Activated CD4-positive, alpha-beta T cell treated with anti-CD3 and anti-CD28 coated beads for 36 hours (primary cell): ENCODE measurements at places on chromosomes 7 and 10. TPM values are rescaled to one million over a fixed set of nuclear protein-coding genes. Genes with fewer than 3 reads are reported as not detected.

- no peak for DNase-seq
Observed at GRCh38 chr7:16929146-16929762, 47.5 kb upstream of the AGR3 start.

DNA sequence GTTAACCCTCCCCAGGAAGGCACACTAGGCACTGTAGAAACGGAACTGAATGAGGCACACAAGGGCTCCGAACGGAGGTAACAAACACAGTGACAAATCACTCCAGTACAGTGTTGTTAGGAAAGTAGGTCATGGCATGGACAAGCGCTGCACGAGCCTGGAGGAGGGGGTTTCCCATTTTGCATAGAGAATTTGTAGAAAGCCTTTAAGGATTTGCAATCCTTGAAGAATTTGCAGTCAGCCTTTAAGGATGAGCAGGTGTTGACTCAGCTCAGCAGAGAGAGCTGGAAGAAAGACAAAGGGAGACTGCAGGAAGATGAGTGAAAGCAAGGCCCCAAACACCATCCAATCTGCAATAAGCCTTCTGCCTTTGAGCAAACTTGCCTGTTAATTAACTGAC lies 51.1 kb upstream of the PPP1R3C start:
- DNase-seq, result no peak

DNA sequence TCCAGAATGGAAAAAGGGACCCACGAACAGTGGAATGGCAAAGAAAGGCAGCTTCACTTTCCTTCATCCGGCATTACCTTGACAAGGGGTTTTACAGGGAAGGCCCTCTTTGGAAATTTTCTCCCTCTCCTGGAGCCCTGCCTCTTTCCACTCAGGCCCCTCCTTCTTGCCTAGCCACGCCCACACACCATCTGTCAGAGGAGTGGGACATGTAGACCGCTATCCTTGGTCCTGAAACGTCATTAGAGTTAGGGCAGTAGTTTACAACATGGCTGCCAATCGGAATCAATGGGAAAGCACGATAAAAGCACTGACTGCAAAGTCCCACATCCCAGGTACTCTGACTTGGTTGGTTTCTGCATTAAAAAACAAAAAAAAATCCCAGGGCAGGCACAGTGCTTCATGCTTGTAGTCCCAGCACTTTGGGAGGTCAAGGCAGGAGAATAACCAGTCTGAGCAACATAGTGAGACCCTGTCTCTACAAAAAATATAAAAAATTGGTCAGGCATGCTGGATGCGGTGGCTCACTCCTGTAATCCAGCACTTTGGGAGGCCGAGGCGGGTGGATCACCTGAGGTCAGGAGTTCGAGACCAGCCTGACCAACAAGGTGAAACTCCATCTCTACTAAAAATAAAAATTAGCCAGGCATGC lies 96.4 kb downstream of the MARCHF5 start:
- DNase-seq, result peak; percentile 41

- no peak for DNase-seq
Observed at GRCh38 chr10:133012573-133013359, 70.4 kb upstream of the CFAP46 start.

- no peak for DNase-seq
Observed at GRCh38 chr10:3525832-3526449, 259.1 kb downstream of the KLF6 start.

- DNase-seq, result no peak
Observed at GRCh38 chr10:124249196-124249595, 155.8 kb upstream of the CHST15 start.

DNA sequence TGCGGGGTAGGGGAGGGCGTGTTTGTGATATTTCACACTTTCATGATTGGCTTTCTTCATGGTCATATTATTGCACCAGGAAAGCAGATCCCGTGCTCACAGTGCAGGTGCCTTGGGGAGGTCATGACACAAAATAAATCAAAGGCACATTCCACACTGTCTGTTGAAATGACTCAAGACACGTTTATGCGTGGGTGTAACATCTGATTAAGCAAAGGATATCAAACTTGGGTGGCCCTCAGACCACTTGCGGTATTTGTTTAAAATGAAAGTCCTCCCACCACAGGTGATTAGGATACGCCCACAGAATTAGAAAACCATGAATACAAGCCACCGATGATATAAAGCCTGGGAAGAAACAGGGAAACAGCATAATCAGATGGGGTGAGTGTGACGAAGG lies 51.1 kb downstream of the SVIL start:
- no peak for DNase-seq

- DNase-seq, result no peak
Observed at GRCh38 chr7:70612811-70613210, 519.1 kb upstream of the GALNT17 start.

GRCh38 chr7:52209614-52210013 lies 825.8 kb upstream of the POM121L12 start:
- no peak for DNase-seq

DNA sequence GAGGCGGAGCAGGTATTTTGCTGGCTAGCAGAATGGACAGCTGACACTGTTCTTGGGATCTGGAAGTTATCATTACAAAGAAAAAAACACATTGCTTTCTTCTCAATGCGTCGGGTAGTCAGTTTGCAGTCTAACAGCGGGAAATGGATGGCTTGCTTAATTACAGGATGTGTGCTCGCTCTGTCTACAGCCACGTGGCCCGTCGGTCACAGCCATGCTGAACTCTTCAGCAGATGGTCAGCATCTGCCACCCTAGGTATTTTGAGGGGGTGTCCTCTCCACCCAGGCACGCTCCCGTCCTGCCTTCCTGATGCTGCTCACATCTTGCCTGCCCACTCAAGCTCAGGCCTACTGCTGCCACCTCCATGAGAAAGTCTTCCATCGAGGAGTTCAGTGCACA lies 20.4 kb upstream of the INMT start:
- no peak for DNase-seq

- no peak for DNase-seq
Observed at GRCh38 chr10:101895781-101896180, 52.2 kb upstream of the KCNIP2 start.

GRCh38 chr7:42493436-42494198 lies 256.6 kb upstream of the GLI3 start:
- peak; percentile 49 for DNase-seq

DNA sequence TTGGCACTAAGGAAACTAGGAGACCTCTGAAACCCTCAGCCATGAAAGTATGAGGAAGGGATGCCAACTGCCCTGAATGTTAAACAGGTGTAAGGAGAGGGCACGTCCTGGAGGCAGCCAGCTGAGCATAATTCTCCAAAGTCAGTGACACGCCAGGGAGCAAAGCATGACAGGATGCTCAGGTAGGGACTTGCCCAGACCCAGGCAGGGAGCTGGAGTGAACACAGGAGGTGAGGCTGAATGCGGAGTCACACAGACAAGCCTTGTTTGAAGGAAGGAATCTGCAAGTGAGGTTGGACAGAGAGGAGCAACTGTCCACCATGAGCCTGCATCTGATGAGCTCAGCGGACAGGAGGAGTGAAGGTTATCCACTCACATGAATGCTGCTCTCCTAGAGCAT lies 41.5 kb downstream of the KLRG2 start:
- no peak for DNase-seq

DNA sequence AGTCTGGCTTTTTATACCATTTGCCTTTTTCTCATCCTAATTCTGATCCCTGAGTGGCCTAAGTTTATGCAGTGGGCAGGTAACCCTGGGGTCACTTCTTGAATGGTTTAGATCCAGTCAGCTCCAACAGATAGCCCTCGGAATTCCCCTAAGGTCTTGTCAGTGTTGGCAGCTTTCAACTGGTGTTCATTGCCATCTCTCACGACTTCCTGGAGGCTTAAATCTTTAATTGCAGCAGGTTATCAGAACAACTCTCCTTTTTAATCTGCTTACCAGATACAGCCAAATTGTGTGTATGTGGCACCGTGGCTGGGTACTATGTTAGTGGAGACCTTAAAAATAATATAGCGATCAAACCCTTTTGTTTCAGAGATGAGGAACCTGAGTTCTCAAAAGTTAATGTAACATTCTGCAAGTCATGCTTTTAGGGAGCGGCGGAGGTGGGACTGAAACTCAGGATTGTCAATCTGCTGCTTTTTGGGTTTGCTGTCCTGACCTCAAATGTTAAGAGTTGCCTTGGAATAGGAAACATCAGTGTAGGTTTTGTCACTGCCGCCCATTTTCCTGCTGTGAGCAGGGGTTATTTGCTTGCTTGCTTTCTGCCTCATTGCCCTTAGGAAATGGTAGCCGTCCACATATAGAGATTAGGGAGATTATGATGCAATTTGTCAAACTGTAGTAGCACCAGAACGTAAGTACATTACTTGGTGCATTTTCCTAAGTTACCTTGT lies 818 bp downstream of the DLD start:
- DNase-seq, result peak; percentile 38

- no peak for DNase-seq
Observed at GRCh38 chr7:135536150-135536549, 21.6 kb upstream of the NUP205 start.

DNA sequence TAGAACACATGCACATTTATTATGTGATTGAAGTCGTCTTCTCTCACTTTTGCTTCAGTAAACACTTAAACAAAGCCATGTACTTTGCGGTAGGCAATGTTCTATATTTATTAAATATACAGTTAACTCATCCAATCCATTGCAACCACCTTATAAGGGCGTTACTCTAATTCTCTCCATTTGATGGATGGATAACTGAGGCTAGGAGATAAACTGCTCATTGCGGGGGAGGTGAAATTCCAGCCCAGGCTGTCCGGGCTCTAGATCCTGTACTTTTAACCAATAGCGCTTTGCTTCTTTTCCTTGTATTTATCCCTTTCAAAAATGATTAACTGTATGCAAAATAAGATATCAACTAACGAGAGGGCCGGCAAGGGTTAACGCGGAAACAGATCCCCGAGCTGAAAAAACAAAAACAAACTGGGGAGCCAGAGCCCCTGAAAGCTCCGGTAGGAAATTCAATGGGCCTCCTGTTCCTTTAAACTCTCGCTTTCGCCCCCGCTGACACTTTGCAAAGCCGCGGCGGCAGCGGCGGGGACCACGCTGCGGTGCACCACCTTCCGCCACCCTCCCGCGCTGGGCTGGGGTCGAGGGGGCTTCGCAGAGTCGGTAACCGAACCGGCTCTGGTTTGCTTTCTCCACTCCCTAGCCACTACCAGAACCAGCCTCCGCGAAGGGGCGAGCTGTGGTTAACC lies 1.0 kb upstream of the PLXDC2 start:
- no peak for DNase-seq

- no peak for DNase-seq
Observed at GRCh38 chr7:1413936-1414639, 45.2 kb downstream of the MICALL2 start.

- DNase-seq, result no peak
Observed at GRCh38 chr10:102628451-102628911, 15.8 kb upstream of the TRIM8 start.

GRCh38 chr10:124348801-124349200 lies 69.9 kb downstream of the OAT start:
- DNase-seq, result no peak

DNA sequence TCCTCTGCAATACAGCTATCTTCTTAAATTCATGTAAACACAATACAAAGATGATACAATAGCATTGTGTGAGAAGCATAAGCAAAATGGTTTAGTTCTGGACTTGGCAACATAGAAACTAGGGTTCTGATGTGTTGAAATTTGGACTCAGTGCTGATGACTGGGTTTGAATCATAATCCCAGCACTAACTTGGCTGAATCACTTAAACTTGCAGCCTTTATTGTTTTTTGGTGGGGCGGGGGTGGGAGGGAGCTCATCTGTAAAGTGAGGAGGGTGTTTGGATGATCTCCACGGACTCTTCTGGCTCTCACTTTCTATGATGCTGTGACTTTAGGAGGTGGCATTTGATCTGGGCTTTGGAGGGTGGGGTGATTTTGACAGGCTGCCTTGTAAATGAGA lies 158.2 kb downstream of the WNT2 start:
- DNase-seq, result no peak

DNA sequence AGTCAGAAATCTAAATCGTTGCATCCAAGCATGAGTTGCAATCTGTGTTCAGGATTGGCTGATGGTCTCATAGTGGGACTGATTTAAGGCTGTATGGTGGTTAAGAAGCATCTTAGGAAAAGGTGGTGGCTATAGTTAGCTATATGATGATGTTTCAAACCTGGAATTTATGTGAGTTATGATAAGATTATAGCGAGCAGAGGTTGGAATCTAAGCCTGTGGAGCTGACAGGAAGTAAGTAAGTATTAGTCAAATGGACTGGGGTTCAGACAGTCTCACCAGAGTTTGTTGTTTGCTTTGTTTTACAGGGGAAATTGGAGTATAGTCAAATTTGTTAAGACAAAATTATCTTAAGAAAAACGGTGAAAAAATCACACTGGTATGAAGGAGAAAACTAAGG lies 56.7 kb downstream of the ANKRD7 start:
- no peak for DNase-seq

DNA sequence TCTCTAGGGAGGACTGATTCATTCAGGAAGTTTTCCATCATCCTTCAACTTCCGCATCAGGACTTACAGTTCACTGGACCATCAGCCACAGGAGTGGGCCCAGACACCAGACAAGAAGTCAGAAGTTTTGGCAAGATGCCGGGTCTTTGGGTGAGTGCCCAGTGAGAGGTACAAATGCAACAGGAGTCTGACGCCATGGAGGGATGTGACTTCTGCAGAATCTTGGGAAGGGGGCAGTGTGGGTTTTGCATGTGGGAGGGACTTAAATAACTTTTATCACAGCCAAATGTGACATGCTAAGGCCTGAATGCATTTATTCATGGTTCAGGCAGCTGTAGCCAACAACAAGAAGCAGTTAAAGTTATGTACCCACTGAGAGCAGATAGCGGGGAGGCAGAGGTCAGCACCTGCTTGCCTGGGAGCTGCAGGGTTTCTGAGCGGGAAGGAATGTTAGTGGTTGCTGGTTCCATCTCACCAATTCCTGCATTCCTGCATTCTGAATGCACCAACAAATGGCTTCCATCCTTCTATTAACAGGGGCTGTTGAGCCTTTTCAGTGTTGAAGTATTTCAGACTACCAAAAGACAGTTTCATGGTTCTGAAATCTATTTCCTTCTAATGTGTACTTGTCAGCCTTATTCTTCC lies 375.2 kb downstream of the PAXIP1 start:
- DNase-seq, result no peak

GRCh38 chr10:60890811-60891210 lies 53.2 kb downstream of the RHOBTB1 start:
- DNase-seq, result no peak

DNA sequence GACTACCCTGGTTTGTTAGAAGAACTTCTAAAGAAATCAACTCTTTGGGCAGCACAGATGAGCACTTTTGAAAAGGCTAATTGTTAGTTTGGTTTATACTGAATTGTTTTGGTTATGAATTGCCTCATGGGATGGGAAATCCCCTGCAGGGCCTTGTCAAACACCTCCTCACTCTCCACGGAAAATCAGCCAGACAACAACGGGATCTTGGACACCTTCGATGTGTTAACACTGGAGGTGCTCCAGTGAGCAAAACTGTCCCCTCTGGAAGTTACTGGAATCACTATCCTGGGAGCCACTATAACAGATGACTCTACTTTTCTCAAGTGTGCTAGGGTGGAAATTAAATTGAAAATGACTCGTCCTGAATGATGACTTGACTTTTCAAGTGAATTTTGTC lies 38.7 kb downstream of the CDK6 start:
- peak; percentile 50 for DNase-seq

GRCh38 chr7:142384493-142384922 lies 126.7 kb upstream of the PRSS58 start:
- DNase-seq, result peak; percentile 72

Gene SH2D4B
- total RNA-seq, result not detected

Gene GPNMB
- total RNA-seq, result 0.42 TPM

Gene TBRG4
- total RNA-seq, result 158 TPM

Gene RUFY2
- total RNA-seq, result 9.5 TPM

Gene TMEM236
- total RNA-seq, result 0.02 TPM

Gene HOGA1
- not detected for total RNA-seq

Gene C10orf71
- not detected for total RNA-seq

Gene UBE3C
- total RNA-seq, result 60.7 TPM

Gene BEND7
- total RNA-seq, result not detected

Gene DGKI
- total RNA-seq, result 3.0 TPM
